PC-9 (cell line): ENCODE measurements at places on chromosomes 5 and 9. TPM values are rescaled to one million over a fixed set of nuclear protein-coding genes. Genes with fewer than 3 reads are reported as not detected.

RNF130 gene
- 49.6 and 52.9 TPM in 2 replicates for total RNA-seq

DNA sequence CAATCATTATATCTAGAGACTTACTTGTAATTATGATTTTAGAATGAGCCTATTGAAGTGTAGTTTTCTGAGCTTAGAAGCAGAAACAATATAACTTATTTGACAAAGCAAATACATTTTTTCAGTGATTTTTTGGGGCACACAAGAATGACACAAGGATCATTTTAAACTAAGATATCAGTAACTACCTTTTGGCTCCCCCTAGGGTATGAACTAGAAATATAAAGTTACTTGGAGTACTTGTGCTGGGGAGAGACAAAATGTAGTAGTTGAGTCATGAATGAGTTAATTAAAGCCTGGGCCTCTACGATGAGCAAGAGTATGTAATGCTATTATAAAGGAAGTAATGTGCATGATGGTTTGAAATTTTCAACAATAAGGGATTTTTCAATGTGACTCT lies 1244.1 kb upstream of the ACO1 start:
- H3K27me3 ChIP-seq: no peaks in the 10 kb centered on the region
- no peak overlapping the region for H3K4me3 ChIP-seq
- DNase-seq: no peak
- H3K36me3 ChIP-seq: no peaks in the 10 kb centered on the region
- H3K27ac ChIP-seq: no peak overlapping the region
- 0 out of 2 replicates have a peak, but pooled peaks cover 5% of the 10 kb centered on the region for H3K4me1 ChIP-seq

GRCh38 chr9:84780385-84780784 lies 110.9 kb downstream of the NTRK2 start:
- DNase-seq: no peak
- H3K27ac ChIP-seq: no peak overlapping the region
- H3K4me3 ChIP-seq: no peak overlapping the region

DNA sequence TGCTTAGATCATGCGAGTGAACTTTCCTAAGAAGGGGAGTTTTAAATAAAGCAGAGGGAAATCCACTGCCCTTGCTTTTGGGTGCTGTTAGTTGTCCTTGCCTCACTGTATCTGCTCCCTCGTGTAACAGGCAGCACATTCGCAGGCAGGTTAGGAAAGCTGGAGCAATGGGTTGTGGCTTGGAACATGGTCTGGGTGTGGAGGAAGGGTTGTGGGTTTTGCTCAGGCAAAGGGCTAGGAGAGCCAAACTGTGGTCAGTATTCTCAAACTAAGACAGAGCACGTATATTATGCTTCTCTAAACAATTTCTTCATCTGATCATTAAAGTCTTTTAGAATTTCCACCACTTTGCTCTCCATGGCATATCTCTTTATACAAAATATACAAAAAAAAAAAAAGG lies 135.7 kb downstream of the FANCC start:
- H3K36me3 ChIP-seq: no peaks in the 10 kb centered on the region
- DNase-seq: no peak
- H3K4me3 ChIP-seq: no peak overlapping the region
- H3K27ac ChIP-seq: no peak overlapping the region
- H3K4me1 ChIP-seq: no peaks in the 10 kb centered on the region

DNA sequence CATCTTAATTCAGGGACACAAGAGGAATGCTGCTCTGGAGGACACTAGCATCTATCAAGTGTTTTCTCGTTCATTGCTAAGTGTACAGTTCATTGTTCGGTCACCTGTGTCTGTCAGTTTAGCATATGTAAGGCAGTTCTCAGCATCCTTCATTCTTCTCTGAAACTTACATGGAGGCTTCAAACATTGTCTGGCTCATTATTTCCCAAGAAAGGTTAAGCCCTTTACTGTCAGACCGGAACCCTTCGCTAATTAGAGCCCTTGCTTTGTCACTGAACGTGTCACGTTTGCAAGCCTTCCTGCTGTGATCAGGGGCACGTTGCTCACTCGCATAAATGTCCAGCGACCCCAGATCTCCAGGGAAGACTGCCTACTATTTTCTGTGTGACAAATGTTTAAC lies 62.3 kb upstream of the RIOK2 start:
- no peak overlapping the region for H3K4me3 ChIP-seq
- DNase-seq: no peak
- no peaks in the 10 kb centered on the region for H3K4me1 ChIP-seq
- no peaks in the 10 kb centered on the region for H3K27me3 ChIP-seq
- H3K27ac ChIP-seq: no peak overlapping the region

DNA sequence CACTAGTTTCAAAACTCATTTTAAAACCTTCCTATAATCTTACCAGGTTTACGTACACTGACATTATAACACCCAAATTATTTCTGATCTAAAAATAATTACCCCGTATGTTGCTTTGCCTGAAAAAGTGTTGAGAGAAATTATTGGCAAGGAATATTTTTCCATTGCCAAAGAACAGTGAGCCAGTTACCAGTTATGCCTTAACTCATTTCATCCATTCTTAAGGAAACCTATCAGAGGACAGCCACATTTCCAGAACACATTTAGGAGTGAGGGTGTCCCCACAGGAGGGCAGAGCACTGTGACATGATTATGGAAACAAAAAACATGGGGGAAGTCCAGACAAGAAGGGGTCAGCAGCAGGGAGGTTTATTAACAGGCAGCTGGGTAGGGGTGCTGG lies 52.2 kb downstream of the GABBR2 start:
- no peak for DNase-seq
- no peak overlapping the region for H3K27ac ChIP-seq
- no peak overlapping the region for H3K4me3 ChIP-seq
- no peaks in the 10 kb centered on the region for H3K36me3 ChIP-seq

RNF14 gene
- total RNA-seq: 26.6 and 29.7 TPM in 2 replicates

DNA sequence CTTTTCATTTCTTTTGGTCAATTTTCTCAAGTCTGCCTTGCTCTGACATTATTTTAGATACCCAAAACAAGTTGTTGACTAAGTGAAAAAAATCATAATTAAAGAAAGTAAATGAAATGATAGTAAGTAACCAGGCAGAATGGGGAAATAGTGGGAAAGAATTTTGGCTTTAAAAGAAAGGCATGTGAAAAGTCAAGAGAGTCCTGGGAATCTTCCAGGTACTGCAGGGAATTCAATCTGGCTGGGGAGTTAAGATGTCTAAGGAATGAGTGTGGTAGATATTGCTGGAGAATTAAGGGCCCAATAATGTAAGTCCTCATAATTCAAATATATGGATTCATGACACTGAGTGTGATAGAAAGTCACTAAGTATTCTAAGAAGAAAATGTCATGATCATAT lies 123.1 kb upstream of the PAPPA start:
- H3K4me1 ChIP-seq: peaks cover 6% of the 10 kb centered on the region; the same call in 1 of the 2 replicates
- no peaks in the 10 kb centered on the region for H3K36me3 ChIP-seq
- no peak for DNase-seq

DNA sequence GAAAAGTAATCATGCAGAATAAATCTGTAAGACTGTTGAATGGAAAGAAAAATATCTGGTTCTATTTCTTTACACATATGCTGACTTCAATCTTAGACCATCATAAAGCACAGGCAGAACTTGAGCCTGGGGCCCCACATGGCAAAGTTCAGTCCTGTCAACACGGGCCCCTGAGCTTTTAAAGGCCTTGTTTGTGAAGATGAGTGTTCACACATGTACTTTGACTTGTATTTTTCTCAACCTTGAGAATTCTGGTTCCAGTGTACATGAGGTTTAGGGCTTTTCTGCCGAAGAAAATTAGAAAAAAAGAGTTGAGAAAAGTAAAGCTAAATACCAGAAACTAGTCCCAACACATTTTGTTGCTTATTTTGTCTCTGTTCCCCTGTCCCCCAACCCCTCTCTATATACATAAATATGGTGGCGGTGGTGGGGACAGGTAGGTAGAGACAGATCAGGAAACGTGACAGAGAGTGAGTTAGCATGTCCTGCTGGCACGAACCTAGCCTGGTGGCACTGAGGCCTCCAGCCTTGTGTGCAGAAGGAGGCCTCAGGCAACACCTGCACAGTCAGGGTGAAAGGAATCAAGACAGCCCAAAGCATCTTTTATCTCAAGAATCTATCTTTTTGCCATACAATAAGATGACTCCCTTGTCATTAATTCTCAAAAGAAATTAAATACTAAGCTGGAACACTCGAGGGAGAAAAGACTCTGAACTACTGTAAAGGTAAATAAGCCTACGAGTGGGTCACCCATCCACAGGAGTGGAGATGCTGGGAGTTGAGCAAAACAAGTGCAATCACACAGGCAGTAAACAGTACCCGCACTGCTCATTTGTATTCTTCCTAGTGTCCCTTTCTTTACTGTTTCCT lies 22.9 kb downstream of the LIFR start:
- no peak overlapping the region for H3K27ac ChIP-seq
- no peak for DNase-seq
- H3K4me3 ChIP-seq: no peak overlapping the region
- no peaks in the 10 kb centered on the region for H3K27me3 ChIP-seq

GRCh38 chr9:87677776-87678587 lies 47.9 kb upstream of the CTSL start:
- H3K27ac ChIP-seq: no peak overlapping the region
- no peak overlapping the region for H3K4me3 ChIP-seq
- no peaks in the 10 kb centered on the region for H3K27me3 ChIP-seq
- DNase-seq: no peak

- no peak overlapping the region for H3K27ac ChIP-seq
- no peaks in the 10 kb centered on the region; the same call in 1 of the 2 replicates for H3K27me3 ChIP-seq
- no peaks in the 10 kb centered on the region for H3K4me1 ChIP-seq
- DNase-seq: no peak
Observed at GRCh38 chr5:146751054-146751453, 127.5 kb downstream of the PPP2R2B start.

- peaks cover 77% of the 10 kb centered on the region for H3K27me3 ChIP-seq
- DNase-seq: no peak
- no peaks in the 10 kb centered on the region for H3K36me3 ChIP-seq
- no peaks in the 10 kb centered on the region for H3K4me1 ChIP-seq
- H3K4me3 ChIP-seq: no peak overlapping the region
Observed at GRCh38 chr5:177984584-177985206, 11.3 kb downstream of the PROP1 start.

OLFML2A gene
- total RNA-seq: 5.7 and 9.0 TPM in 2 replicates

DNA sequence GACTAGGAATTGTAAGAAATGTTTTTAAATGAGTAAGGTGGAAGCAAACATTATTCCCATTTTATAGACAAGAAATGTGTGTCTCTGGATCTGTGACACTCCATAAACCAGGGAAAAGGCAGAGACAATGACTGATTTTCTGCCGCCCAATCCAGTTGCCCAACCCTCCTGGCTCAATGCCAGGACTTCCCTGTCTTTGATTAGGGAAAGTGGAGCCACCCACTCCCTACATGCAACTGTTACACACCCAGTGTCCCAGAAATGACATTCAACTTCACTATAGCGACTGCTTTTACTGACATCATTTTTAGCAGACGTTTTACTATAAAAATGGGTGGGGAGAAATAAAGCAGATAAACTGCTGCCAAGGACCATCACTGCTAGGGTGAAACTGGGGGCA lies 79.7 kb downstream of the THBS4 start:
- H3K27ac ChIP-seq: no peak overlapping the region
- H3K27me3 ChIP-seq: no peaks in the 10 kb centered on the region
- no peaks in the 10 kb centered on the region for H3K4me1 ChIP-seq
- H3K4me3 ChIP-seq: no peak overlapping the region

DNA sequence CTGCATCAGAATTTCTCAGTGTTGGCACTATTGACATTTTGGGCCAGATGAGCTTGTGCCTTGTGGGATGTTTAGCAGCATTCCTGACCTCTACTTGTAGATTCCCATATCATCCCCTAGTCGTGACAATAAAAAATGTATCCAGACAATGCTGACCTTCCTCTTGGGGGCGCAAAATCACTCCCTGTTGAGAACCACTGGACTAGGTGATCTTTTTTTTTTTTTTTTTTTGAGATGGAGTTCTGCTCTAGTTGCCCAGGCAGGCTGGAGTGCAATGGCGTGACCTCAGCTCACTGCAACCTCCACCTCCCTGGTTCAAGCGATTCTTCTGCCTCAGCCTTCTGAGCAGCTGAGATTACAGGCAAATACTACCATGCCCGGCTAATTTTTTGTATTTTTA lies 22.6 kb downstream of the STXBP1 start:
- H3K27ac ChIP-seq: no peak overlapping the region
- H3K4me1 ChIP-seq: no peaks in the 10 kb centered on the region
- H3K36me3 ChIP-seq: no peaks in the 10 kb centered on the region
- DNase-seq: no peak
- no peaks in the 10 kb centered on the region for H3K27me3 ChIP-seq

GRCh38 chr5:133241179-133242092 lies 189.6 kb downstream of the HSPA4 start:
- no peak overlapping the region for H3K4me3 ChIP-seq
- peaks cover 37% of the 10 kb centered on the region for H3K4me1 ChIP-seq
- H3K27ac ChIP-seq: no peak overlapping the region
